ENCODE measurements at places on chromosomes 13 and 19.

GRCh38 chr13:24822640-24823039 is 58.7 kb downstream of the RNF17 start:
- no peak for DNase-seq

- no peak for DNase-seq
Measured at GRCh38 chr19:972281-972680, 11.9 kb upstream of the WDR18 start.

DNA sequence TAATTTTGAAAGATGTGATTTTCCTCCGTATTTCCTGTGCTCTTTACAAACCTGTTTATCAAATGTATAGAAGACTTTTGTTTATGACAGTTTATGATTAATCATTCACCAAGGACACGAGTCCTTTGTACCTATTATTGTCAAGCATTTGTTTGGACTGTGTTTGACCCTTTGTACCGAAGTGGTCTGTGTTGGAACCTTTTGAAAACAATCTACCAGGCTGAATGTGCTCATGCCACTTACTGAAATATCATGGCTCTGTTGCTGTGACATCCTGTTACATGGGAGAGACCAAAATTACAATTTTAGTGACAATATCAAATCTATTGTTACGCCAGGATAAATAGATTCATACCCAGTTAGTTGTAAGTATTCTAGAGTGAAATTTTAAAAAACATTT is 193.6 kb downstream of the IRS2 start:
- DNase-seq: no peak

DNA sequence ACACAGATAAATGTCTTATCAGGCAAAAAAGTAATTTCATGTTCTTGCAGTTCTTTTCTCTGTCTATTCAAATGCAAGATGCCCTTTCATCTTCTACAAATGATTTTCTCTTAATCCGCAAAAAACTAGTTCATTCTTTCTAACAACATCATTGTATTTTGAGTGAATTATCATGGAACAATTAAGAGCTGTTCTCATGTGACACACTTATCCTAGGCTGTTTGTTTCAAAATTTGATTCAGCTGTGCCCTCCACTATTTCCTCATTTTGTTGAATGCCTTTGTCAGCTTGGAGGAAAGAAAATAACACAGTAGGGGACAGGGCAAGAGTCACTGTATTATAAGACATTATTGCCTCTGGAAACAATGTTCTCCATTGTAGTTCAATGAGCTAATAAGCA is 396.9 kb downstream of the KCTD12 start:
- no peak for DNase-seq

DNA sequence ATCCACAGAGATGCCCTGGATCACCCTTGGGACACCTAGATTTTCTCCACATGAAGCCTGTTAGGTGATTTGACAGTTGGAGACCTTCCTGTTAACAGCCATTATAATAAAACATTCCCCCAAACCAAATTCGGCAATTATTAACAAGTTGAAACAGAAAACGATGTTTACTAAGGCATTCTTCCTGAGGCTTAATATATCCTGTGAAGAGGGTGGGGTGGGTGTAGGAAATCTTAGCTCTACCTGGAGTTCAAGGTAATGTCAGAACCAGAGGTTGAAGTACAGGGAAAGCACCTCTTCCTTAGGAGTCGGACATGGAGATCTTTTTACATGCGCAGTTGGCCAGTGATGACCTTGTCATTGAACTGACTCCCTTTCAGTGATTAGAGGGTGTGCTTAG is 143.0 kb downstream of the FGF9 start:
- DNase-seq: no peak

DNA sequence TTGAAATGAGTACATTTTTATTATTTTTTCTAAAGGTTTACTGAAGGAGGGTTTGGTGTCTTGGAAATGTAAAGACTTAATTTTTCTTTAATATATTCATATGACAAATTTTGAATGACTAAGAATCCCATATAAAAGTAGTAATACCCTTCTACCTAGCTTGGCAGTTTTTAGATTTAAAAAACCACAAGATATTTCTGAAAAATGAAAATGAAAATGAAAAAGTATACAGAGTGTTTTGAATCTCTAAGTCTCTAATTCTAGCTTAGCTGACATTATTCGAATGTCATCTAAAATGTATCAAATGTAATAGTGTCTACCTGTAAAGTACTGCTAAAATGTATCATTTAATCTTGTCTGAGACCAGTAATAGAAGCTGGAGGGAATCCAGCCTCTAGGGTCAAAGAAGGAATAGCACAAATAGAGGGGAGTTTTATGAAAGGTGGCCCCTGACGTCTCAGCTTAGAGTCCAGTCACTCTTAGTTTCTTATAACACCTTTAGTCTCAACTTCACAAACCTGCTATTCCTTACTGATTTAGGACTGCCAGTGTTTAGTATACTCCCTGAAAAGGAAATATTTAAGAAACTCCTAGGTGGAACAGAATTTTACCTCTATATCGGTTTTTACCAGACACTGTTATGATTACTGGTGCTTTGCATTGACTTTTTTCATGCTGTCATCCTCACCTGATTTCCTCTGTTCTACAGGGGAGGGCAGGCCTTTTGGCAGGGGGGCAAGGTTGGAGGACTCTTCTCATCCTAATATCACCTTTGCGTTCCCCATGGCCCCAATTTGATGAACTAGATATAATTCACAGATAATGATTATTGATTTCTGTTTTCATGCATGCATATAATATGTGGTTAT is 16.2 kb upstream of the MIR17HG start:
- no peak for DNase-seq

DNA sequence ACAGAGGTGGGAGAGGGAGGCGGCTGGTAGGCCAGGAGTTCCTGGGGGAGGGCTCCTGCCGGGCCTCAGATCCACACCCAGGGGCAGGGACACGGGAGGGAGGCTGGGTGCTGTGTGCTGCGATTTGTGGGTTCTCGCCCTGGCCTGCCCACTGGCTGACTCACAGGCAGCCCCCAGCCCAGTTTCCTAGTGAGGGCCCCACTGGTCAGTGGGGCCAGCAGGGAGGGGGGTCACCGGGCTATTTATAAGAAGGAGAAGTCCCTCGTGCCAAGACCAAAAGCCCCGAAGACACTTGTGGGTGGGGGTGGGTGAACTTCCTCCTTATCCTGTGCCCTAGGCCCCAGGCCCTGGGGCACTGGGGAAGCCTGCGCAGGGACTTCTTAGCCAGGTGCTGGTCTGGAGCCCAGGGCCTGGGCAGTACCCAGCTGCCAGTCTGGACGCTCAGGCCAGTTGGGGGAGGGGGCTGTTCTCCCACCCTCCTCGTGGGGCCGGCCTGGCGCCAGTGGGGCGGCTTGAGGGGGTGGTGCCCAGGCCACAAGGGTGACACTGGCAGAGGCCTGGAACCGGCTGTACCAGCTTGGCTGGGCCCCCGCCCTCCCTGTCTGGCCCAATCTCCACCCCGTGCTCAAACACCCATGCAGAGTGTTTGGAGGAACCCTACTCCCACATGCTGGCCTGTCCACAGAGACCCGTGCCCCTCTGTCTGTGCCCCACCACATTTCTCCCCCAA is 5.0 kb upstream of the JUNB start:
- DNase-seq: peak; percentile 46

DNA sequence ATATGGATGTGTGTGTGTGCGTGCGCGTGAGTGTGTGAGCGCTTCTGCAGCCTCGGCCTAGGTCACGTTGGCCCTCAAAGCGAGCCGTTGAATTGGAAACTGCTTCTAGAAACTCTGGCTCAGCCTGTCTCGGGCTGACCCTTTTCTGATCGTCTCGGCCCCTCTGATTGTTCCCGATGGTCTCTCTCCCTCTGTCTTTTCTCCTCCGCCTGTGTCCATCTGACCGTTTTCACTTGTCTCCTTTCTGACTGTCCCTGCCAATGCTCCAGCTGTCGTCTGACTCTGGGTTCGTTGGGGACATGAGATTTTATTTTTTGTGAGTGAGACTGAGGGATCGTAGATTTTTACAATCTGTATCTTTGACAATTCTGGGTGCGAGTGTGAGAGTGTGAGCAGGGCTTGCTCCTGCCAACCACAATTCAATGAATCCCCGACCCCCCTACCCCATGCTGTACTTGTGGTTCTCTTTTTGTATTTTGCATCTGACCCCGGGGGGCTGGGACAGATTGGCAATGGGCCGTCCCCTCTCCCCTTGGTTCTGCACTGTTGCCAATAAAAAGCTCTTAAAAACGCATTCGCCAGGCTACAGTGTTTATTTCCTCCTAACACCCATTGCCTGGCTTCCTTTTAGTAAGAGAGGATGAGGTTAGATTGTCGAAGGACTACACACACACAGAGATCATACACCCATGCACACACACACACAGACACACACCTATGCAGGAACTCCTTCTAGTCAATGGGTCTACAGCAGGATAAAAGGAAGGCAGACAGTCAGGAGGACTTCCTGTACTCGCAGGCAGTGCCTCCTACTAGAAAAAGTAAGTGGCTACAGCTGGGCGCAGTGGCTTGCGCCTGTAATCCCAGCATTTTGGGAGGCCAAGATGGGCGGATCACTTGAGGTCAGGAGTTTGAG is 7.1 kb downstream of the FOSB start:
- no peak for DNase-seq

- DNase-seq: no peak
Measured at GRCh38 chr13:109918179-109918711, 131.9 kb upstream of the IRS2 start.

- no peak for DNase-seq
Measured at GRCh38 chr19:3100331-3100730, 6.2 kb downstream of the GNA11 start.

DNA sequence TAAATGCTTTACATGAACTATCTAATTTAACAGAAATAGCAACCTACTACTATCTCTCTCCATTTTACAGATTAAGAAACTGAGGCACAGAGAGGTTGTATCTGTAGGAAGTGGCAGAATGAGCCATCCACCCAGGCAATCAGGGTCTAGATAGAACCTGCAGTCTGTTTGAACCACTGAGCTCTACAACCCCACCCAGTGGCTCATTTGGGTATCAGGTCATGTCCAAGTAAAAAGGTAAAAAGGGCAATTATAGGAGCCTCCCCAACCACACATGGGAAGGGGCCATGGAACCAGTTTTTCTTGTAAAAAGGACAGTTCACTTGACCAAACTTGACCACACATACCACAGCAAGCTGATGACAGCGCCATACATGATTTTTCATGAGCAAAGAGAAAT is 92.9 kb upstream of the SGCG start:
- DNase-seq: peak; percentile 14

- no peak for DNase-seq
Measured at GRCh38 chr13:54637366-54637765, 1608.8 kb downstream of the OLFM4 start.

DNA sequence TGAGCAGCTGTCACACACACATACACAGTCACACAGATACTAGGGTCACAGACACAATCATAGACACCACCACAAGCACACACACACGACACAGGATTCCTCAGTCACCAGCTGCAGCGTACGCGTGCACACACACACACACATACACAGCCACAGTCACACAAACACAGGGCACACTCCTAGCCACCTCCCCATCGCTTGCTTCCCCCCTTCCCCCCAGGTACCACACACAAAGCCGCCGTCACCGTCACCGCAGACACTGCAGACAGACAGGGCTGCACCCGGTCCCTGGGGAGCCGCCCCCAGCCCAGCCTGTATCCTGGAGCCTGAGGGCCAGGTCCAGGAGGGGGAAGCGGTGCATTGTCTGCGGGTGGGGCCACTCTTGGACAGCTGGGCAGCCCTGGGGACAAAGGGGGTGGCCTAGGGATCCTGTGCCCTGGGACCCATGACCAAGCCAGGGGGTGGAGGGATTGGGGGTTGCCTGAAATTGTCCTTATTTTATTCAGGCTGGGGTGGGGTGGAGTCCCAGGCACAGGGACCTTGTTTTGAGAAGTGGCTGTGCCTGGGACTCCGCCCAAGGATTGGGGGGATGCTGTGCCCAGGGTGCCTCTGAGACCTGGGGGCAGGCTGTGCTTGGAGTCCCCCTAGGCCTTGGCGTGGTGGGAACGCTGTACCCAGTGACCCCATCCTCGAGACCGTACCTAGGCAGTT is 957 bp downstream of the NUMBL start:
- peak; percentile 46 for DNase-seq

GRCh38 chr13:72097568-72097967 is 230.6 kb upstream of the DACH1 start:
- no peak for DNase-seq

DNA sequence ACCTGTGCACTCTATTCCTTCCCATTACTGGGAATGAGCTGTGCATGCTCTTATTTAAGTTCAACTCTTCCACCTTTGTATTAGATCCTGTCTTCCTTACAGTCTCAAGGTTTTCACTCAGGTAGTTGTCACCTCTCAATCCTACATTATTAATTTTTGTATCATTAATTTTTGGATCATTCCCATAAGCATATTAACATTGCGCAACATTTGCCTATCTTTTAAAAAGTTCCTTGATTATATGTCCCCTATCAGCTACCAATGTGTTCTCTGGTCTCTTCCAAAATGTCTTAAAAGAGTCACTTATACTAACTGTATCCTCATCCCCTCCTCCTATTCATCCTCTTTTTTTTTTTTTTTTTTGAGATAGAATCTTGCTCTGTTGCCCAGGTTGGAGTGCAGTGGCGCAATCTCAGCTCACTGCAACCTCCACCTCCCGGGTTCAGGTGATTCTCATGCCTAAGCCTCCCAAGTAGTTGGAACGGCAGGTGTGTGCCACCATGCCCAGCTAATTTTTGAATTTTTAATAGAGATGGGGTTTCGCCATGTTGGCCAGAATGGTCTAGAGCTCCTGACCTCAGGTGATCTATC is 2.1 kb upstream of the RCBTB2 start:
- DNase-seq: no peak

DNA sequence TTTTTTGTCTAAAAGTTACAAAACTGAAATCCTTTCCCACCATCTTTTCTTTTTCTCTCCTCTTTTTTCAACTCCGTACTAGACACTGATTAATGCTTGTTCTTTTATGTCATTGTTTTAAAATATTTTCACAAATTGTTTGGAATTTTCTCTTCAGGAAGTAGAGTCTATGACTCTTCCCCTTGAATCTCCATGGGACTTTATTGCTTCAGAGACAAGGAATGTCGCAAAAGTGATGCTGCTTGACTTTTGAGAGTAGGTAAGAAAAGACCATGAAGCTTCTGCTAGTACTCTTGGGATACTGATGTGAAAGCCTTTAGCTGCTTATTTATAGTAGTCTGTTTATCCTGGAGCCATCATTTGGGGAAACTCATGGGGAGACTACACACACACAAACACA is 260.1 kb upstream of the SLC10A2 start:
- DNase-seq: no peak

GRCh38 chr13:97298816-97299215 is 76.7 kb downstream of the MBNL2 start:
- no peak for DNase-seq

DNA sequence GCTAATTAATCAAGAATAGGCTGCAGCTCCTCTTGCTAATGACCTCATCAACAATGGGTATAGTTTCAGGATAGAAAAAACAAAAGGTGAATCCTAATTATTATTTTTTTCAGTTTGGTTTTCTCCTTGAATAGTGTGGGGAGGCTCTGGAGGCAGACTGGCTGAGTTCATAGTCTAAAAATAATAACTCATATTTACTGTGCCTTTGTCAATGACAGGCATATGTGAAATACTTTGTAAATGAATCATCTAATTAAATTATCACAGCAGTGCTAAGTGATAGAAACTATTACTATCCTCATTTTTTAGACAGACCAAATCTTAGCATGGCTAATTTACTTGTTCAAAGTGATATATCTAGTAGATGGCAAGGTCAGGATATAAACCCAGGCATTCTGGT is 1261.0 kb upstream of the SLC10A2 start:
- no peak for DNase-seq

GRCh38 chr19:48496959-48497727 is 14.5 kb downstream of the LMTK3 start:
- DNase-seq: no peak

- DNase-seq: no peak
Measured at GRCh38 chr13:24899601-24900000, 135.6 kb downstream of the RNF17 start.

Data from stimulated activated naive CD8-positive, alpha-beta T cell treated with anti-CD3 and anti-CD28 coated beads, Interleukin-15, Interleukin-2, amounts not matched to agents 100 U/mL and 50 U/mL, for 24 hours (primary cell).